ENCODE measurements at places on chromosomes 16 and 17.

DNA sequence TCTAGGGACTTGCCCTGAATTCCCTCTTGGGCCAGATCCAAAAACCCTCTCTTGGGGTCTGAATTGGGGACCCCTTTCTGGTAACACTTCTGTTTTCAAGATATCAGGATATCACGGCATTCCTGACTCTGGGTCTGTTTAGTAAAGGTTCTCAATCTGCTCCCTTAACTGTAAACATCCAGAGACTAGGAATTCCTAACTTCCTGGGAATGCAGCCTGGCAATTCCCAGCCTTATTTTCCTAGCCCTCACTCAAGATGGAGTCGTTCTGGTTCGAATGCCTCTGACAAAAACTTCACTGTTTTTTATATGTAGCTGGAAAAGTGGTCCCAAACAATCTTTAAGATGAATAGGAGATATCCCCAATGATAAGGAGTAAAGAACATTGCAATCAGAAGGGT, 141.6 kb upstream of the XYLT1 start:
- no peak for DNase-seq

DNA sequence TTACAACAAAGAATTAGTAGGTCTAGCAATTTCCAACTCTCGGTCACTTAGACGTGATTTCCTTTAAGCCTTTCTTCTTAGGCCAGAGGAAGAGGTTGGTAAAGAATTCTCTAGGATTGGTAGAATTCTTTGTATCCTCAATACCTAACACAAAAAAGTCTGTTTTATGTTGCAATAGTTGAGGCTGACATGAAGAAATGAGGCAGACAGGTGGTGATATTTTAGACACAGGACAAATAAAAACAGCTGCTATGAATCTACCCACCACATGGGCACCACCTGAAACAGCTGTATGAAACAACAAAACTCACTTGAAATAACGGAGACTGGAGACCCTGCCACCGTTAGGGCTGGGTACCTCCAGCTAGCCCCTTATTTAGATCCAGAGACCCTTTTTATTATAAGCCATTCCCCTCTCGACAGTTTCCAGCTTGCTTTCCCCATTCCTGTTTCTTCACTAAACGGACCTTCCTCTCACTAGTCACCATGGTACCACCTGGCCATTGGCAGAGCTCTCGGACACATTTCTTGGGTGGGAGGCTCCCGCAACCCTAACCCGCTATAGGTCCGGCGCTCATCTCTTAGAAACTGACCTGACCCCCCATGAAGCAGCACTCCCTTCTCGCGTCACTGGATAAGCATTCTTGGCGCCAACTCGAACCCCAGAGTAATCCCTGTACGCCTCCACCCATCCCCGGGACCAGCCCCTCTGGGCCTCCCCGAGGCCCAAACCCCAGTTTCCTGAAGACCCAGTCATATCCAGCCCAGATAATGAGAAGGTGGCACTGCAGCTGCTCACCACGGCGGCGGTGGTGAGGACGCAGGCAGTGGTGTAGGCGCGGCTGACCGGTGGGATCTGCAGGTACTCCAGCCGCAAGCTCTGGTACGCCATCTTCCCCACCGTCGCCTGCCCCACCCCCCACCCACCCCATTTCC, at the start of gene DERL2:
Gene DERL2 (minus strand): TSS at position 909 of the 936 bp plus-strand sequence. CDS start 17 bp downstream, at position 892.
- peak; percentile 20 for DNase-seq

- DNase-seq: no peak
Observed at GRCh38 chr16:7644811-7645210, 312.2 kb downstream of the RBFOX1 start.

GRCh38 chr17:10616502-10617119, 40.5 kb downstream of the MYH3 start:
- DNase-seq: peak; percentile 91

GRCh38 chr17:81451823-81452222, 56.6 kb downstream of the BAHCC1 start:
- DNase-seq: no peak

DNA sequence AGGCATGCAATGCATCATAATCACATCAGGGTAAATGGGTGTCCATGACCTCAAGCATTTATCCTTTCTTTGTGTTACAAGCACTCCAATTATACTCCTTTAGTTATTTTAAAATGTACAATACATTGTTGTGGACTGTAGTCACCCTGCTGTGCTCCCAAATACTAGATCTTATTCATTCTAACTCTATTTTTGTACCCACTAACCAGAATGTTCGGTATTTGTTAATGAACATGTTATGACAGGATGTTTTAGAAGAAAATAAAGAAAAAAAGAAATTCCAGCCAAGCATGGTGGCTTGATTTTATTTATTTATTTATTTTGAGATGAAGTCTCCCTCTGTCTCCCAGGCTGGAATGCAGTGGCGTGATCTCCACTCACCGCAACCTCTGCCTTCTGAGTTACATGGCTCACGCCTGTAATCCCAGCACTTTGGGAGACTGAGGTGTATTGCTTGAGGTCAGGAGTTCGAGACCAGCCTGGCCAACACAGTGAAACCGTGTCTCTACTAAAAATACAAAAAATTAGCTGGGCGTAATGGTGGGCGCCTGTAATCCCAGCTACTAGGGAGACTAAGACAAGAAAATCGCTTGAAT, 1.8 kb upstream of the NDE1 start:
- DNase-seq: no peak

Data from myocyte (in vitro differentiated cells).